A673 (cell line): ENCODE measurements at places on chromosomes 11 and 22. TPM values are rescaled to one million over a fixed set of nuclear protein-coding genes. Genes with fewer than 3 reads are reported as not detected.
A peak's percentile ranks its signal among the peaks of the same experiment; 100 is the strongest.

DNA sequence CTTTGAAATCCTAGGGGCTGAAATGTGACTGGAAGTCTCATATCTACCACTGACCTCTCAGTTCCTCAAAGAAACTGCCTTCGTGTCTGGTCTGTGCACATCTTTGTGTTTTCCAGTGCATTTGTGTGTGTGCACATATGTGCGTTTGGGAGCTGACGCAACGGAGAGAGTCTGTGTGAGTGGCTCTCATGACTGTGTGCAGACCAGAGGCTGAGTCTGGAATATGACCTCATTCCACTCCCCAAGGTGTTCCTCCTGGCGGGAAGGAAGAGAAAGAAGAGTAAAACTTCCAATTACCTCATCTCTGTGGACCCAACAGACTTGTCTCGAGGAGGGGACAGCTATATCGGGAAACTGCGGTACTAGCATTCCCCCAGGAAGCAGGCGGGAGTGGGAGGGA is 16.5 kb downstream of the TUB start:
- no peak for DNase-seq
- H3K4me1 ChIP-seq, result no peaks in the 10 kb centered on the region
- H3K4me3 ChIP-seq, result no peak overlapping the region

- no peak for DNase-seq
- H3K36me3 ChIP-seq, result no peaks in the 10 kb centered on the region
- peak within 1 kb of the TSS; percentile 30 for H3K4me3 ChIP-seq
- peaks cover 90% of the 10 kb centered on the region for H3K27me3 ChIP-seq
- no peak within 1 kb of the TSS for H3K27ac ChIP-seq
- H3K4me1 ChIP-seq, result peaks cover 8% of the 10 kb centered on the region
Measured at GRCh38 chr11:124865181-124865901, at the start of gene ROBO3. Gene ROBO3, plus strand, starts transcription at chr11:124865432. Its CDS starts 146 bp downstream, at chr11:124865578.

DNA sequence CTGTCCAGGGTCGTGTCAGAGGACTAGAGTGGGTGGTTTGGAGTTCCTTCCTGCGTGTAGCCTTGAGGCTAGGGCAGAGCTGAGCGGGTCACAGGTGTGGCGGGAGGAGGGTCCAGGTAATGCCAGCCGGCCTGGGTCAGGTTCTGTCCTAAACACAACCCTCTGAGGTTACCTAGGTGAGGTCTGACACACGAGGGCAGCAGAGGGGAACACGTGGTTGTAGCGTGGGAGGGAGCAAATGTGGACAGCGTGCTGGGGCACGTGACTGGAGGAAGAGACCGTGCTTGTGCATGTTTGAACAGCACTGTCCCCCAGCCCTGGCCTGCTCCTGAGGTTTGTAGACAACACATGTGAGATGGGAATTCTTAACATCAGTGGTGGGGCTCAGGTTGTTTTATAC is 13.1 kb downstream of the MOV10L1 start:
- H3K27me3 ChIP-seq, result no peaks in the 10 kb centered on the region
- H3K36me3 ChIP-seq, result no peaks in the 10 kb centered on the region
- no peak overlapping the region for H3K27ac ChIP-seq
- DNase-seq, result no peak
- H3K4me1 ChIP-seq, result no peaks in the 10 kb centered on the region
- H3K4me3 ChIP-seq, result no peak overlapping the region

DNA sequence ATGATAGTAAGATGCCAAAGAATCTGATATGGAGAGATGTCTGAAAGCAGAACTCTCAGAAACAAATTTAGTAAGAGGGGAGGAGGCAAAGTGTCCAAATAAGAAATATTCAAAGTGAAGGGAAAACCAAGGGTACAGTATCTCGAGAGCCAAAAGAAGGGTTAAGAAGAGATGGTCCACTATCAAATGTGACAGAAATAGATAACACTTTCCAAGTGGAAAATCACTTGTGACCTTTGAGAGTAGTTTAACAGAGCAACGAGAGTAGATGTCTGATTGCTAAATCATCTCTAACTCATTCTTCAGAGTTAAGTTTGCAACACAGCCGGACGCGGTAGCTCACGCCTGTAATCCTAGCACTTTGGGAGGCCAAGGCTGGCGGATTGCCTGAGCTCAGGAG is 4.3 kb upstream of the BUD13 start:
- H3K27ac ChIP-seq, result no peak overlapping the region
- no peaks in the 10 kb centered on the region for H3K27me3 ChIP-seq
- no peak overlapping the region for H3K4me3 ChIP-seq
- no peak for DNase-seq
- H3K36me3 ChIP-seq, result peaks cover 42% of the 10 kb centered on the region

GRCh38 chr11:15189641-15190365 is 75.1 kb downstream of the INSC start:
- no peaks in the 10 kb centered on the region for H3K4me1 ChIP-seq
- H3K27ac ChIP-seq, result no peak overlapping the region
- H3K27me3 ChIP-seq, result no peaks in the 10 kb centered on the region
- H3K36me3 ChIP-seq, result no peaks in the 10 kb centered on the region
- H3K4me3 ChIP-seq, result no peak overlapping the region
- no peak for DNase-seq

DNA sequence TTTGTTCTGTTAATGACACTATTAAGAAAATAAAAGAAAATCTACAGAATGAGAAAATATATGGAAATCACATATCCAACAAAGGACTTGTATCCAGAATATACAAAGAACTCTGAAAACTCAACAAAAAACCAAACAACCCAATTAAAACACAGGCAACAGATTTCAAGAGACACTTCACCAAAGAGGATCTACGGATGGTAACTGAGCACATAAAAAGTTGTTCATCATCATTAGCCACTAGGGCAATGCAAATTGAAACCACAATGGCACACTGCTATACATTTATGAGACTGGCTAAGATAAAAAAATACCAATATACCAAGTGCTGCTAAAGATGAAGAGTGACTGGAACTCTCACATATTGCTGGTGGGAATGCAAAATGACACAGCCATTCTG is 34.5 kb upstream of the SLC25A1 start:
- no peak overlapping the region for H3K27ac ChIP-seq
- H3K4me1 ChIP-seq, result peaks cover 13% of the 10 kb centered on the region
- H3K36me3 ChIP-seq, result no peaks in the 10 kb centered on the region
- H3K4me3 ChIP-seq, result no peak overlapping the region
- DNase-seq, result no peak
- no peaks in the 10 kb centered on the region for H3K27me3 ChIP-seq

DNA sequence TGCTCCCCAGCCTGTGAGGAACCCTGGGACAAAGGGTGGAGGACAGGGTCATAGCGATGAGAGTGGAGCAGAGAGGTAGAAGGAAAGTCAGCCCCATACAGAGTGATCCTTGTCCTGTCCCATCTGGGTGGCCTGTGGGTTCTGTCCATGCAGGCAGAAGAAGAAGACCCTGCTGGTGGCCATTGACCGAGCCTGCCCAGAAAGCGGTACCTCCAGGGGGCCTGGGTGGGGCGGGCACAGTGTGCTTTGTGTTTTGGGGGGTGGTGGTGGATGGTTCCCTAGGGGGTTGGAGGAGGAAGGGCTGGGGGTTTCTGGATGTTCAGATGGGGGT is 7.9 kb downstream of the SIDT2 start:
- H3K27me3 ChIP-seq, result no peaks in the 10 kb centered on the region
- H3K4me3 ChIP-seq, result no peak overlapping the region
- H3K4me1 ChIP-seq, result peaks cover 2% of the 10 kb centered on the region
- H3K36me3 ChIP-seq, result peaks cover 13% of the 10 kb centered on the region
- no peak overlapping the region for H3K27ac ChIP-seq

DNA sequence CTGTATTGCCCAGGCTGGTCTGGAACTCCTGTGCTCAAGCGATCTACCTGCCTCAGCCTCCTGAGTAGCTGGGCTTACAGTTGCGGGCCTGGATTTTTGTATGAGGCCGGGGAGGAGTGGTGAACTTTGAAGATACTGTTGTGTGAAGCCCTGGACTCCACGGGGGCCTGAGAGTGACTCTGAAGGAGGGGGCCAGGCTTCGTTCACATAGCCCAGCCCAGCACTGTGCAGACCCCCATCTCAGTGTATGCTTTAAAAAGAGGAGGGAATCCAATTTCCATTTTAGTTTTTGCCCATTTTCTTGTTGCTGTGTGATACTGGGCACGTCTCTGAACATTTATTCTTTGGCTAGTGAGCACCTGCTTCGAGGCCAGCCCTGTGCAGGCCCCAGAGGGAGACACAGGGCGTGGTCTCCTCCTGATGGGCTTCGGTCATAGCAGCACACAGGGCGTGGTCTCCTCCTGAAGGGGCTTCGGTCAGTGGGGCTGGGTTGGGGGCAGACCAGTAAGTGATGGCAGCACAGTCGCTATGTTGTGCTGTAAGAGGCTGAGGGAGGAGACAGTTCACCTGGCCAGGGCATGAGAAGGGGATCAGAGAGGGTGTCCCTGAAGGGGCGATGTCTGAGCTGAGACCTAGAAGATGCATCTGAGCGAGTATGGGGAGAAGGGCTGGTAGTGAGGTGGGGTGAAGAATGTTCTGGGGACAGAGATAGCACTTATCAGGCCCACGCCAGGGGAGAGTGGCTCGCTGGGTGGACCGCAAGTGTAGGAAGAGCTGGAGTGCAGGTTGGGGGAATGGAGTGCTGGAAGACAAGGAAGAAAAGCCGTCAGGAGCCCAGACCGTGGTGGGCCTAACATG is 14.0 kb downstream of the SAMM50 start:
- H3K36me3 ChIP-seq, result peaks cover 49% of the 10 kb centered on the region
- H3K27ac ChIP-seq, result no peak overlapping the region
- DNase-seq, result no peak
- H3K4me3 ChIP-seq, result no peak overlapping the region

- no peak overlapping the region for H3K4me3 ChIP-seq
- peaks cover 59% of the 10 kb centered on the region for H3K4me1 ChIP-seq
- no peaks in the 10 kb centered on the region for H3K36me3 ChIP-seq
- H3K27me3 ChIP-seq, result no peaks in the 10 kb centered on the region
Measured at GRCh38 chr11:108891143-108891542, 226.3 kb downstream of the DDX10 start.

GRCh38 chr11:18455686-18456372 is at the start of gene LDHAL6A:
Gene LDHAL6A, plus strand, starts transcription at chr11:18455856. Its CDS starts 825 bp downstream, at chr11:18456681.
- no peaks in the 10 kb centered on the region for H3K27me3 ChIP-seq
- no peak for DNase-seq
- no peak within 1 kb of the TSS for H3K27ac ChIP-seq
- no peaks in the 10 kb centered on the region for H3K36me3 ChIP-seq

DNA sequence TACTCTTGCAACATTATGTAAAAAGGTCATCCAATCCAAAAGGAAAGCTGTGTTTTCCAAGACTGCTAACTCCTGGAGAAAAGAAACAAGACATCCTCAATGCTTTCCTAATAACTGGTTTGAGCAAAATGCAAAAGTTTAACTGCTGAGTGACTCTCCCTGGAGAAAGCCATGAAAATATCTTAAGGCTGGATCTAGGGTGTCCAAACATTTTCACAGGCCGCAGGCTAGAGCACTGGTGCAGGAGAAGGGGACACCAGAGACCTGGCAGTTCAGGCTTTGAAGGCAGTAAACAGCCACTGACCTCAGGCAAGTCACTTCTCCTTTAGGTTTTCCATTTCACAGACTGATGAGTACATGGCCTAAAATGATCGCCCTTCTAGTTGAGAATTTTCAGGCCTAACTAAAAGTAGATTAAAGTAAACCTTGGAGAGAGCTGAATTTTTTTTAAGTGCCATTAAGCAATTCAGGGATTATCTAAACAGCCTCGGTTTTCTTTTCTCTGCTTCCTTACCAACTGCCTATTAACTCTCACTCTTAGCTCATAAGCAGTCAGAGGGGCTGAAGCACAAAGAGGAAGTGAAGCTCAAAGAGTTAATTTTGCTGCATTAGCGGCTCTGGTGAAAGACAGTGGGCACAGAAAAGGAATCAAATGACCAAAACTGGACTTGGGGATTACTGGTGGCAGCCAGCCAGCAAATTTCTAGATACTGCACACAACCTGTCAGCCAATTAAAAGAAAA is 2.3 kb downstream of the CHKA start:
- peaks cover 17% of the 10 kb centered on the region for H3K4me1 ChIP-seq
- no peak overlapping the region for H3K4me3 ChIP-seq
- no peaks in the 10 kb centered on the region for H3K27me3 ChIP-seq
- peak; percentile 57 for DNase-seq

GRCh38 chr11:57479021-57479663 is 18.8 kb downstream of the RTN4RL2 start:
- no peak overlapping the region for H3K4me3 ChIP-seq
- H3K36me3 ChIP-seq, result no peaks in the 10 kb centered on the region
- no peak for DNase-seq
- no peak overlapping the region for H3K27ac ChIP-seq

GRCh38 chr22:27531782-27532530 is 269.6 kb downstream of the MN1 start:
- no peak overlapping the region for H3K4me3 ChIP-seq
- peaks cover under 1% of the 10 kb centered on the region for H3K4me1 ChIP-seq
- H3K27me3 ChIP-seq, result no peaks in the 10 kb centered on the region
- H3K36me3 ChIP-seq, result no peaks in the 10 kb centered on the region

DNA sequence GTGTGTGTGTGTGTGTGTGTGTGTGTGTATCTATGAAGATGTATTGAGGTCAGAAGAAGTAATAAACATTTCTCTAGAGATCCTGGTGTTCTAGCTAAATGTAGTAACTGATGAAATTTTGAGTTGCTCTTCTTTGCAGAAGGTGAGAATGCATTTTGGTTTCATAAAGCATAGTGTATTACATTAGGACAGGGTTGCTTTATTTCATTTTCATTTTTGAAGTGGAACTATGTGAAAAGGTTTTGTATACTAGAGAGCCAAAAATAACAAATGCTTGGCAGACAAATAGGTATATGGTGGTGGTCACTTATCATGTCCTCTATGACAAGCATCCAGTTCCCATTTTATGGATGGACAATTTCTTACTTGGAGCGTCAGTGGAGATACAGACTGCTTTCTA is 99.0 kb downstream of the CASP12 start:
- H3K36me3 ChIP-seq, result no peaks in the 10 kb centered on the region
- no peak for DNase-seq
- no peaks in the 10 kb centered on the region for H3K27me3 ChIP-seq
- H3K4me1 ChIP-seq, result no peaks in the 10 kb centered on the region
- no peak overlapping the region for H3K27ac ChIP-seq
- H3K4me3 ChIP-seq, result no peak overlapping the region

- no peak overlapping the region for H3K27ac ChIP-seq
- no peaks in the 10 kb centered on the region for H3K27me3 ChIP-seq
- no peaks in the 10 kb centered on the region for H3K36me3 ChIP-seq
- no peak overlapping the region for H3K4me3 ChIP-seq
Measured at GRCh38 chr11:2748061-2748813, 48.4 kb upstream of the KCNQ1OT1 start.

- H3K36me3 ChIP-seq, result peaks cover 7% of the 10 kb centered on the region
- DNase-seq, result no peak
- H3K27ac ChIP-seq, result no peak overlapping the region
- H3K4me1 ChIP-seq, result peaks cover 17% of the 10 kb centered on the region
Measured at GRCh38 chr11:18352581-18352980, 30.2 kb downstream of the GTF2H1 start.

GRCh38 chr11:5527716-5528115 is 11.2 kb upstream of the UBQLNL start:
- no peaks in the 10 kb centered on the region for H3K27me3 ChIP-seq
- H3K4me3 ChIP-seq, result no peak overlapping the region
- no peaks in the 10 kb centered on the region for H3K36me3 ChIP-seq
- DNase-seq, result no peak
- no peak overlapping the region for H3K27ac ChIP-seq

Gene MS4A6A
- total RNA-seq, result not detected in 2 replicates

Gene MYO18B
- total RNA-seq, result 0.15 TPM in 1 of 2 replicates, not detected in the other

Gene CASP5
- not detected in 2 replicates for total RNA-seq

Gene KLHL35
- 0.88 and 1.1 TPM in 2 replicates for total RNA-seq
